ENCODE measurements at places on chromosomes 2 and 18.

DNA sequence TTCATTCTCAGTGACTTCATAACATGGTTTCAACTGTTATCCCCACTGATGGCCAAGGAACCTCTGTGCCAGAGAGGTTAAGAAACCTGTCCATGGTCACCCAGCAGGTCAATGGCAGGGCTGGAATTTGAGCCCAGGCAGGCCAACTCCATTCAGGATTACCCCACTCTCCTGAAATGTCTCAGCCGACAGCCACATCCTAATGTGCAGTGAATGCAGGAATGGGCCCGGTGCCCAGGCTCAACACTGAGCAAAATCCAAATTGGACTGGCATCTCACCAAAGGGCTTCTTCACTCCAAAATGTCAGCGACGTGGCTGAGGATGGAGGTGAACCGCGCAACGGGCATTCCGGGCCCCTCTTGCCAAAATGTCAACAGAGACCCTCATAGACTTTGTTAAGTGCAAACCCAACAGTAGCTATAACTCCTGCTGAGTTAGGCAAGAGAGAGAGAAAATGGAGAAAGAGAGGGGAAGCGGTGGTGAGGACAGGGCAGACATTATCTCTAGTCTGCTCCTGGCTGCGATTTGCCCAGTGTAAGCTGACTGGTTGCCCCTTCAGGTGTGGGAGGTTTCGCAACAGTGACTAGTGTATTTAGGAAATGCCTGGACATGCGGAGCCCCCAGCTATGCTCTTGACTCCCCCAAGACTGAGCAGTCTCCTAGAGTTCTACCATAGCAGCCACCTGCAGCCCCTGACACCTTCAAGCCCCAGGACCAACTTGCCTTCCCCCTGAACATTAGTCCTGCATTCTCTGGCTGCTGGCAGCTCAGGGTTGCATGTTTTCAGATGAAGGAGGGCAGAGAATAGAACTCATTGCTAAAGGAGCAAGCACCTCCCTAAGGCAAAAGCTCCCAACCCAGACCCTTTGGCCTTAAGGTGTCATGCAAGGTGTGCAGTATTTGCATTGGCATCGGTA is 167.7 kb downstream of the ANAPC1 start:
- no peak for DNase-seq

GRCh38 chr2:53247956-53248735 is 519.5 kb upstream of the CHAC2 start:
- DNase-seq = no peak

DNA sequence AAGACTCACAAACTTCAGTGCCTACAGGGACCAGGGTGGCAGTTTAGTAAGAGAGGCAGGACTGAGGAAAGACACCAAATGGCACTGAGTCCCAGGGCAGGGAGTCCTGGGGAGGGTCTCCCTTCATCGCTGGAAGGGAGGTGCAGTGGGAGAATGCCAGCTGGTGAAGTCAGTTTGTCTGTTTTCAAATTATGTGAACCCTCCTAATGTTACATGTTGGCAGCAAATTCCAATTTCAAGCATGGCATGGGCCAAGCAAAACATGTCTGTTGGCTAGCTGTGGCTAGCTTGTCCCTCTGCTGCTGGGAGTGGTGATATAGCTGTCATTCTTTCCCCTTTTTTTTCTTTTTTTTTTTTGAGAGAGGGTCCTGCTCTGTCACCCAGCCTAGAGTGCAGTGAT is 55.9 kb upstream of the HAAO start:
- DNase-seq = no peak

- no peak for DNase-seq
Measured at GRCh38 chr2:16215902-16216557, 275.7 kb downstream of the MYCN start.

DNA sequence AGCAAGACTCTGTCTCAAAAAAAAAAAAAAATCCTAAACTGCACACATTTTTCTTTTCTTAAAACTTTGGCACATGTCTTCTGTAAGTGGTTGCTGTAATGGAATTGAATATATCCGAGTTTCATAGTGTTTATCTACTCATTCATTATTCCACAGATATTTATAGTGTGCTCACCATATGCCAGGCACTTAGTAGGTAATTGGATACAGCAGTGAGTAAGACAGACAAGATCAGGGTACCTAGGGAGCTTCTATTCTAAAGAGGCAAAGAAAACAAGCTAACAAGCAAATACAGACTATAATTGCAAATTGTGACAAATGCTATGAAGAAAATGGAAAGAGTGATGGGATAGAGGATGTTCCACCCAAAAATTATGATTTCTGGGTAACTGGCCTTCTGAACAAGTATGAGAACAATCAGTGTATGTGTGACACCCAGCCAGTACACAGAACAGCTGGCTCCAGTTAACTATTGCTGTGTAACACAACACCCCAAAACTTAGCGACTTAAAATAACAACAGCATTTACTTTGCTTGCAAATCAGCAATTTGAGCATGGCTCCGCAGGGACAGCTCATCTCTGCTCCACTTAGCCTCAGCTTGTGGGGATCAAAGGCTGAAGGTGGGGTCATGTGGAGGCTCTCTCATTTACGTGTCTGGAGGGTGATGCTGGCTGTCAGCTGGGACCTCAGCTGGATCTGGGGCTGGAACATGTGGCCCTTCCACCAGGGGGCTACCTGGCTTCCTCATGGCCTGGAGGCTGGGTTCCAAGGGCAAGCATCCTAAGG is 224.9 kb downstream of the INSIG2 start:
- DNase-seq = no peak

DNA sequence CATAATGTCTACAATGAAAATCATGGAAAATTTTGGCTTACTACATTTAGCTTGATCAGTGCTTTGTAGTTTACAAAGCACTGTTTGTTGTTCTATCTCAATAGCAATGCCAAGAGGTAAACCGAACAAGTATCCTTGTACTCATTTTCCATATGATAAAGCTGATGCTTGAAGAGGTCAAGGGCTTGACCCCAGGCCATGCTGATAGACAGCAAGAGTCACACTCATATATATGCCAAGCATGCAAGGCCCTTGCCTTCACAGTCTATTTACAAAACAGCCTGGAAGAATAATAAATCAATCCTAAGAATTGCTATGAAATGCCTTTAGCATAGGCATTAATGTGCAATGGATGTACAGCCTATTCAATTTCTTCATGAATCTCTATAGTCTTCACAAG is 71.8 kb downstream of the SLC8A1 start:
- no peak for DNase-seq

DNA sequence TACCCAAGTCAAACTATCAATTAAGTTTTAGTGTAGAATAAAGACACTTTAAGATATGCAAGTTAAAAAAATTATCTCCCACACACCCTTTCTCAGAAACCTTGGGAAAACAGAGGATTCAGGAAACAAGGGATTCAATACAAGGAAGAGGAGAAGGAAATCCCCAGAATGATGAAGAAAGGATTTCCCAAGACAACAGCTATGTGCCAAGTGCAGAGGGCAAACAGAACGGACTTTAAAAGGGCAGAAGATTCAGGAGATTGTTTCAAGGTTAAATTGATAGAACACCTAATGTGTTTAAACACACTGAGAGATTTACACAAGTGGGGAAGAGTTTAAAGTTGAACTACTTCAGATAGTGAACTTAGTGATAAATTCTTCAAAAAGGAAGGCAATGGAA is 71.5 kb upstream of the EPAS1 start:
- no peak for DNase-seq

DNA sequence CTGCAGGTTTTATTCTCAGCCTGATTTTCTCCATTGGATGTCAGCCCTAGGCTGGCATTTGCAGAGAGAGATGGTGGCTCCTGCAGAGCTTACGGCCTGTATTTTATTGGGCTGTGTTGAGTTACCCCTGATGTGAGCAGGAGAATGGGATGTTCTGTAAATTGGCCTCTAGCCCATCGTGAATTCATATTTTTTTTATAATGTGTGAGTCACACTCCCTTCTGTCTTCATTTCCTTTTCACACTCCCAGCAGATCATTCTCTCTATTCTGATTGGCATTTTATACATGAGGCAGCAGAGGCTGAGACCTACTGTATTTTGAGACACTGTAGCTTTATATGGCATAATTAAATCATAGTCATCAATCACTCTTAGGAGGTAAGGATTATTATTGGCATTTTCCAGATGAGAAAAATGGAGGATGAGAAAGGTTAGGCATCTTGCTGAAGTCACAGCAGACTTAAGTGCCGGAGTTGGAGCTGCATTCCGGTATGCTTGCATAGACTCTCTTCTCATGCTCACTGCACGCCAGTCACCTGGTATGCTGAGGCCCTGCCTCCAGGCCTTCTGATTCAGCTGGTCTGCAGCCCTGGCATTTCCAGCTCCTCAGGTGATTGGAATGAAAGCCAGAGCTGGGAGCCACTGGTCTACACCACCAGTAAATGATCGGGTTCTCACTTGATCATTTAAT is 142.4 kb downstream of the NEDD4L start:
- no peak for DNase-seq

GRCh38 chr2:119013671-119014070 is 71.7 kb downstream of the MARCO start:
- DNase-seq = no peak

DNA sequence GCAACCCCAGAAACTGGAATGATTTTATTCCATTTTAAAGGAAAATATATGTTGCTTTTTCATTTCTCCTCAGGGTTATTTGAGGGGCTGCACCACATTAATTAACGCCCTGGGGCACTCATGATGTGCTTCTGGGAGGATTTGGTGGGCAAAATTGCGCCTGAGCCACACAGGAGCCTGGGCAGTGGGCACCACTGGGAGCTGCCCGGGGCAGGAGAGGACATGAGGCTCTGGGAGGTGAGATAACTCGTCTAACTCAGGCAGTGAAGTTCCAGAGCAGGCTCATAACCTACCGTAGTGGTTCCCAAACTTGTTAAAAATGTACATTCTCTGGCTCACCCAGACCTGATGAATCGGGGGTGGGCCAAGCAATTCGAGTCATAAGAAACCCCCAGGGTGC is 68.3 kb downstream of the EDAR start:
- DNase-seq = no peak

DNA sequence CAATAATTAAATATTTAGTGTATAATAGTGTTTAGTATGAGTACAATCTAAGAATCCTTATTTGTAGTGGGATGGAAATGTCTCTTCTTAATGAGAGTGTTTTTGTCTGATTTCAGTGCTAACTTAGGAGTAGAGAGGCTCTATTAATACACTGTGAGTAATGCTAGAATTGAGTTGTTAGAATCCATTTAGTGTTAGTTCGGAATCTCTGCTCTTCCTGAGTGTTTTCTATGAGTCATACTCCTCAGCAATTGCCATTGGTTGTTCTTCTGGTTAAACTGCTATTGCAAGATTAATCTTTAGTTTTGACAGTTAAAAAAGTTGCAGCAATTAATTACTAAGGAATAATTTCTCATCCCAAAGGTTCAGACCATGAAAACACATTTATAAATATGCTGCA is 828.6 kb upstream of the POU3F3 start:
- no peak for DNase-seq

- DNase-seq = no peak
Measured at GRCh38 chr2:217330647-217331046, 470.8 kb upstream of the TNP1 start.

GRCh38 chr2:64207573-64207972 is 63.4 kb upstream of the PELI1 start:
- DNase-seq = no peak

GRCh38 chr18:36650266-36650665 is 178.5 kb downstream of the TPGS2 start:
- no peak for DNase-seq

DNA sequence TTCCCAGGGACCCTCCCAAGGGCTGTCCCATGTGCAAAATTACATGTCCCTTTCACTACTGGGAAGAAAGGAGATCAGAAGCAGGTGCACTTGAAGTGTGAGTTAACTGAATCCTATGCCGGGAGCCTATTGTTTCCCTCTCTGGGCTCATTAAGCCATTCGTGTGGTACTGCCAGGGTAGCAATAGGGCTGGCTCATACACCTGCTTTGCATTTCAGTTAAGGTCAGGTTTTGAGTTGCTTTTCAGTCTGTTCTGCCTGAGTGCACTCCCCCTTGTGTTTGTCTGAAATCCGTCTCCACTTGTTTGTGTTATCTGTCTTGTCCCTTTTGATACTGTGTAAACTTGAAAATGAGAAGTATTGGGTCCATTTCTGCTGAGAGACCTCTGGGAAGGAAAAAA is 1232.6 kb upstream of the NRXN1 start:
- DNase-seq = peak; percentile 63

DNA sequence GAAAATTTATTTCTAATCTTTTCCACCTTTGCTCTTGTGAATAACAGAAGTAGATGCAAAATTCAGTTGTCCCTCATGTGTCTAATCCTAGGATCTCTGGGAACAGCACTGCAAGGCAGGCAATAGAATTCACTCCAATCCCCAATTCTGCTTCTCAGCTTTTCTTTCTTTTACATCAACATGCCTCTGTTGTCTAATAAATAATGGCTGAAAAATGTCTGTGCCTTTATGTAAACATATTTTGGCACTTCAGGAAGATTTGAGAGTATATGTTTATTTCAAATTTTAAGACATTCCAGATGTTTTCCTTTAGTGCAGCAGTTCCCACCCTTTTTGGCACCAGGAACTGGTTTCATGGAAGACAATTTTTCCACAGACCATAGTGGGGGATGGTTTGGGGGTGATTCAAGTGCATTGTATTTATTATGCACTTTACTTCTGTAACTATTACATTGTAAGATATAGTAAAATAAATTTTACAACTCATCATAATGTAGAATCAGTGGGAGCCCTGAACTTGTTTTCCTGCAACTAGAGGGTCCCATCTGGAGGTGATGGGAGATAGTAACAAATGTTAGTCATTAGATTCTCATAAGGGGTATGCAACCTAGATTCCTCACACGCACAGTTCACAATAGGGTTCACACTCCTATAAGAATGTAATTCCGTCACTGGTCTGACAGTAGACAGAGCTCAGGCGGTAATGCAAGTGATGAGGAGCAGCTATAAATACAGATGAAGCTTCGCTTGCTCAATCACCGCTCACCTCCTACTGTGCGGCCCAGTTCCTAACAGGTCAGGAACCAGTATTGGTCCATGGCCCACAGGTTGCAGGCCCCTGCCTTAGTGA is 590.3 kb upstream of the CNTNAP5 start:
- no peak for DNase-seq

DNA sequence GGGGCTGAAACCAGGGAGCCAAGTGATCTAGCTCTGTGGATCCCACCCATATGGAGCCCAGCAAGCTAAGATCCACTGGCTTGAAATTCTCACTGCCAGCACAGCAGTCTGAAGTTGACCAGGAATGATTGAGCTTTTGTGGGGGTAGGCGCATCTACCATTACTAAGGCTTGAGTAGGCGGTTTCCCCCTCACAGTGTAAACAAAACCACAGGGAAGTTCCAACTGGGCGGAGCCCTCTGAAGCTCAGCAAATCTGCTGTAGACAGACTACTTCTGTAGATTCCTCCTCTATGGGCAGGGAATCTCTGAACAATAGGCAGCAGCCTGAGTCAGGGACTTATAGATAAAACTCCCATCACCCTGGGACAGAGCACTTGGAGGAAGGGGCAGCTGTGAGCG is 96.7 kb downstream of the CCDC148 start:
- DNase-seq = no peak

DNA sequence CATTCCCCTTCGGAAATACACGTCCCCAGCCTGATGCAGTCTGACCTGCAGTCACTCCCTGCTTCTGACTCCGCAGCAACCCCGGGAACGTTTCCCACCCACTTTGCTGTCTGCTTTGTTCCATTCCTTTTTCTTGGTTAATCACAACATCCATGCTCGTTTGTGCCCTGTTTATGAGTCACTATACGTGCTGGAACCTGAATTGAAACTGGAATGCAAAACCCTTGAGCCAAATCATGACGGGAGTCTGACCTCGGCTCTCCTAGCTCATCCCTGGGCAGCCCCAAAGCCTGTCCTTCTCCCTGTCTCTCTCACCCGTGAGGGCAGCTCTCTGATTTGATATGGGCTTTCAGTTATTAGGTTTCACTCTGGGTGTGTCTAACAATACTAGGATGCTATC is 57.1 kb upstream of the RNF152 start:
- DNase-seq = no peak
